CD4-positive, CD25-positive, alpha-beta regulatory T cell (primary cell): ENCODE measurements at places on chromosomes 2 and 18. TPM values are rescaled to one million over a fixed set of nuclear protein-coding genes. Genes with fewer than 3 reads are reported as not detected.
A peak's percentile ranks its signal among the peaks of the same experiment; 100 is the strongest.

- no peak for DNase-seq
Observed at GRCh38 chr2:257429-257828, 6.4 kb downstream of the SH3YL1 start.

DNA sequence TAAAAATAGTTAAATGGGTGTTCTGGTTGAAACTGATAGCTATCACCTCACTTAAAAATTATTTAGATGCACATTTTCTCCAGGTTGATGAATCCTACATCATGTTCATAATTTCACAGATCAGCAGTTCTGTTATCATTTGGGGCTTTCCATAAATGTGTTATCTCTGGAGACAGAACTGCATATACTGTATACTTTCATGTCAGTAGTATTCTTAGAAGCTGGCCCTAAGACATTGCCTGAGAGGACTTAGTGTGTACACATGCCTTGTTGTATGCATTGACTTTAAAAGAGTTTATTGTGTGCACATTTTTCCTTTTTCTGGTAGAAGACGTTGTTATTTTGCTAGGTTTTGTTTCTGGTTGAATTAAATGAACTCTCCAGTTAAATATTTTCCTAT lies 41.0 kb downstream of the PIK3C3 start:
- no peak for DNase-seq

- no peak for DNase-seq
Observed at GRCh38 chr2:88117973-88118372, 9.9 kb downstream of the FABP1 start.

GRCh38 chr2:195579776-195580555 lies 77.1 kb upstream of the SLC39A10 start:
- peak; percentile 67 for DNase-seq

Gene TUBA4B
- total RNA-seq, result not detected

Gene IL1RN
- total RNA-seq, result not detected

- no peak for DNase-seq
Observed at GRCh38 chr2:113224647-113225236, 51.0 kb downstream of the PSD4 start.

GRCh38 chr2:134667541-134667940 lies 51.3 kb downstream of the TMEM163 start:
- no peak for DNase-seq

DNA sequence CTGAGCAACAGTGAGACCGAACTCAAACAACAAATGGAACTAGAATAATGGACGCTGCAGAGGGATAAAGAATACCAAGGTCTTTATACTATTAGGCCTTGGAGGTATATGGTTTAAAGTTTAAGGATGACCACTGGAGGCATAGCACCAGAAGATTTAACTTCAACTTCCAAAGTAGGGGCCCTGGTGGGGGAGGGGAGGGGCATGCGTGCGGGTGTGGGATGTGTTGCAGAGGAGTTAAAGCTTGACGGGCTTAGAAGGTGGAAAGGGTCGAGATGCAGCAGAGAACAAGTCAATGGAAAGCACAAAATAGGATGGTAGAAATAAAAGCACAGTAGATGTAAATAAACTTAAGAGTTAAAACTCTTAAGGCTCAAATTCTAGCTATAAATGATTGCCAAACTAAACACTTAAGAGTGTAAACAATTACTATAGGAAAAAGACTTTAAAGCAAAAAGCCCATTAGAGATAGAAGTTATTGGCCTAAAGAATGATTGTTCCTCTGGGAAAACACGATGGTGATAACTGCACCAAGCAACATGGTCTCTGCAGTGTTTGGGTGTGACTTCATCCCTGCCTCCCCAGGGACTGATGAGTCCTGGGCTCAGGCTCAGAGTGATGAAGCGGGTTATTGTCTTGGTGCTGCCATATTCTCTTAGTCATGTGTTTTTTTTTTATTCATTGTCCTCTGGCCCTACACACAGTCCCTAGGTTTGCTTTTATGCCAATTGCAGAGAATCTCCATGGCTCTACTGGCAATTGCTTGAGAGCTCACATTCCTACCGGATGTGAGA lies 13.0 kb downstream of the RRM2 start:
- DNase-seq, result no peak

Gene C2orf15
- 2.0 TPM for total RNA-seq

Gene CPS1
- total RNA-seq, result 0.59 TPM

DNA sequence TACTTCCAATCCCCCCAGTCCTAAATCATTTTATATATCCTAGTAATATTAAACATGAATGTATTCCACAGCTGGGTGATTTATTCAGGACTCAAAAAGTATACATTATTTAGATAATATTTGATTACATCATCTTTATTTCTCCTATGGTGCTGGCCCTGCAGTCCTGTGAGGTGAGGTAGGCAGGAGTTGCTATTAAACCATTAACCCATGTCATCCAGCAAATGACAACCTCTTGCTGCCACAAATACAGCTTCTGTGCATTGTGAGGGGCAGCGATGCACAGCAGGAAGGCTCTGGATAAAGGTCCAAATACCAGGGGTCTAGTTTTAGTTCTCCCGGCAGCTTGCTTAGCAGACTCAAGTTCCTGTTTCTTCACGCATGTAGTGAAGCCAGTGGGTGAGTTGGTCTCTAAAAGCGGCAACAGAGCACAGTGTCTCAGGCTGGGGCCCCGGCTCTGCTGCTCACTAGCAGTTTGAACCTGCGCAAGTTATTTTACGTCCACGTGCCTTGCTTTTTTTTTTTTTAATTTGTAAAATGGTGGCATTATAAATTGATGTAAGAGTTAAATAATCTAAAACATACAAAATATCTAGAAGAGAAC lies 36.1 kb downstream of the INSIG2 start:
- DNase-seq, result no peak

- no peak for DNase-seq
Observed at GRCh38 chr2:100208141-100208770, 65.9 kb upstream of the AFF3 start.

Gene RGPD4
- total RNA-seq, result not detected

Gene NT5DC4
- total RNA-seq, result not detected

Gene DLGAP1
- 5.4 TPM for total RNA-seq

Gene DRC1
- total RNA-seq, result not detected

Gene EMILIN1
- 0.22 TPM for total RNA-seq

GRCh38 chr18:9855681-9856080 lies 30.1 kb upstream of the TXNDC2 start:
- DNase-seq, result no peak

GRCh38 chr2:127138281-127138680 lies 31.3 kb upstream of the BIN1 start:
- no peak for DNase-seq

Gene NCKAP5
- total RNA-seq, result not detected

DNA sequence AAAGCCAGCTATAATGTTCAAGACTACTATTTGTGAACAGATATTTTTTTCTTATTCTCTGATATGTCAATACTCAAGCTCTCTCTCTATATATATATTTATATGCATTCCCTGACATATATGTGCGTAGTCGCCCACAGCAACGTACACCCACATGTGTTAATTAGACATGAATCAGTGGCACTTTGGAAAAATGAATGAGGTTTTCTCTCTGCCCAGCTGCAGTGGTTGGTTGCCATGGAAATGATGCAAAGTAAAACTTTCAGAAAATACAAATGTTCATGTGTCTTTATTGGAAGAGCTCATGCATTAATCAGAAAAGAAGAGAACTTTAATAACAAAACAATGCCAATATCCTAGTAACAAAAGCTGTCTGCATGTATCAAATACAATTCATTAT lies 34.7 kb downstream of the UNC80 start:
- DNase-seq, result no peak

Gene RAMP1
- not detected for total RNA-seq

- DNase-seq, result no peak
Observed at GRCh38 chr2:6845312-6845711, 20.4 kb downstream of the CMPK2 start.

DNA sequence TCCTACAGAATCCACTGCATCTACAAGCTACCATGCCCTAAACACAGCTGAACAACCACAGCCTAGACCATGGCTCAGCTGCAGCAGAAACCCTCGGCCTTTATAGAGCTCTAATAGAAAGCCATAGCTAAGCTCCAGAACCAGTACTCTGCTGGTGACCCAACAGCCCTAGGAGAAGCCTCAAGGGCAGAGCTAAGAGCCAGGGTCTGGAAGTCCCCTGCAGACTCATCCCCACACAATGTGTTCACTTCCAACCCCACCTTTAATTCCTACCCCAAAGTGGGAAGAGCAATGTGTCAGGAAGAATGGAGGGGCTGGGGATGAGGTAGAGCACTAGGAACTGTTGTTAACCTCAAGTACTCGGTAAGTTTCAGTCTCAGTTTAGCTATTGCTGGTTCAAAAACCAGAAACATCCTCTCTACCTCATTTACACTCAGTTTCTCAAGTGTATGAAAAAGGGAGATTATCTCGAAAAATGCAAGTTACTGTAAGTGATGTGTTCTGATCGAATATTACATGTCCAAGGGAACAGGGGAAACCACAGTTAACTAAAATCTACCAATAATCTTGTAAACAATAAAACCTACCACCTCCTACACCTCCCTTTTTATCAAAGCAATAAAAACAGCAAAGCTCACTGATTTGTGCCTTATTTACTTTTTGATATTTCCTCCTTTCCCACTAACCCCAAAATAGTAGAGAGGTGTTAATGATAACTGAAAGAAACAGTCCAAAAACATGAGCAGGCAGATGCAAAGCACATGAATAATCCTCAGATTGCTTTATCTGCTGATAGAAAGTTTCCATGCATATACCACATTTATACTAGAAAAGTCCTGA lies 36.2 kb downstream of the THADA start:
- no peak for DNase-seq

DNA sequence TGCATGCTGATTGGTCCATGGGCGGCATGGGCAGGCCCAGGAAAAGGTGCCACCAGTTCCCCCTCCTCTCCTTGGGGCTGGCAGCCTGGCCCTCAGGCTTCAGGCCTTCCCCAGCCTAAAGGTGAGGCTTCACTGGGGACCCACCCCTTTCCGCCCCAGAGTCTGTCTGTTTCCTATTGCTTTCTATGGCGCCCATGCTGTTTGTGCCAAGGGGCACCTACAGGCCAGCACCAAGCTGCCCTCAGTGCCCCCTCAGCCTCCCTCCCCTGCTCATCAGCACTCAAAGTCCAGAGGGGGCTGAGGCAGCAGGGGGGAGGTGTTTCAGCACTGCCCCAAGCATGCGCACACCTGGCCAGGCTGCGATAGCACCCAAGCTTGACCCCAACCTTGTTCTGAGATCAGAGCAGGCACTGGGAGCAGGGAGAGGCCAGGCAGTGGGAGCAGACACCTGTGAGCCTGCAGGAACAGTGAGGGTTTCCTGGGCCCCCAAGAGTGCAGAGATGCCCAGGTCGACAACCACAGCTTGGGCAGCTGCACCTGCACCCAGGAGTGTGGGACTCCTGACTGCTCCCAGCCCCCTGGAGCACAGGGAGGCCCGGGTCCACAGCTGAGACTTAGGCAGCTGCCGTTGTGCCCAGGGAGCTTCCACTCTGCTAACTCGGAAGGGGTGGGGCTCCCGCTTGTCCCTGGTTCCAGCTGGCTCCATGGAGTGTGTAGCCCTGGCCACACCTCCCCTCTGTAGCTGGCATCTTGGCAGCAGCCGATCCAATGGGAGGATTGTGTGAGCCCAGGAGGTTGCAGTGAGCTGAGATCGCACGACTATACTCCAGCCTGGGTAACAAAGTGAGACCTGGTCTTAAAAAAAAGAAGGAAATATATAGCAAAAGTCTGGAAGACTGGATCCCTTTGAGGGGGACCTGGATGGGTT lies 69.1 kb downstream of the NCAPH start:
- no peak for DNase-seq

DNA sequence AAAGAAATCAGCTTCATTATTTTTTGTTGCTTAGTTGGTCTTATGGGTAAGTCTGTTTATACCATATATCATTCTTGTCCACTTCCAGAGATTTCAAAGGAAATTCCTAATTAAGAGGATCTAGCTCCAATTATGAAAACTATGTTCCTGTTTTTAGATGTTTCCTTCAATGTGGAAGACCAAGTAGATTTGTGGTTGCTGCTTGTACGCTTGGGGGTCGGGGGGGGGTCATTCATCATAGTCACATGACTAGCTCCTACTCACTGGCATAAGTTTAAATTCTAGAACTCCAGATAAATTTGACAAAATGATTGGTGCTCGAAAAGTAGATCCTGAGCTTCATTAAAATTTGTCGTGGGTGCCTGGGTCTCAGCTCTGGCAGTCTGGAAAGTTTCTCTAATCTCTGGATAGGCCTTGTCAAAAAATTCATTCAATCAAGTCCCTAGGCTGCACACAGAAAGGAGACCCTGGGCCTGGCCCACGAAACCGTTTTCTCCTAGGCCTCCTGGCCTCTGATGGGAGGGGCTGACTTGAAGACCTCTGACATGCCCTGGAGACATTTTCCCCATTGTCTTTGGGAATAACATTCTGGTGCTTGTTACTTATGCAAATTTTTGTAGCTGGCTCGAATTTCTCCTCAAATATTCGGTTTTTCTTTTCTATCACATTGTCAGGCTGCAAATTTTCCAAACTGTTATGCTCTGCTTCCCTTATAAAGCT lies 62.5 kb downstream of the MEP1B start:
- no peak for DNase-seq

Gene MARCHF4
- not detected for total RNA-seq

DNA sequence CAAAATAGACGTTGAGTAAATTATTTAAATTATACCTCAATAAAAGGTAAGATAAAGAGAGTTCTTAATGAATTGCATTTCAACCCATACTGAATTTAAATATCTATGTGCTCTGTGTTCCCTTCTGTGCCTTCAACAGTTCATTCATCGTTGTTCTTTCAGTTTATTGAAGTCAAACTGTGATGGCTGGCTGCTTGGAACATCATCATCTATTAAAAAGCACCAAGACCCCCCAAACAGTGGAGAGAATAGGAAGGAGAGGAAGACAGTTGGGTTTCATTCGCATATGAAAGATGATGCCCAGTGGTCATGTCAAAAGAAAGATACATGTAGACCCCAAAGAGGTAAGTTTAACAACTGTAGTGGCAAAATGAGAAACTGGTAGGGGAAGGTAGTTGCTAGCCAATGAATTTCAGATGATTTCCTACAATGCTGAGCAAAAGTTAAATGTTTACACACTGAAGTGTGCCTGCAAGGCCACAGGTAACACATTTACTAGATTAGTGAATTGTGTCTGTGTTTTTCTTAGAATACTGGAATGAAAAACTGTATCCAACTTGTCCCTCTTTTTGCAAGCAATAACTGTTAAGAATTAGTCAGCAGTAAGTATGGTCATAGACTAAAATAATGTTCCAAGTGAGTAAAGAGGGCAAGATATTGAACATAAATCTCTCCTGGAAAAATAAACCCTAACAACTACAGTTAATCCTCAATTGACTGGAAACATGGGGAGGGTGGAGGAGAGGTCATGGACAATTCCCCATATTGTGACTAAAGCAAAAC lies 331.3 kb downstream of the KIAA1328 start:
- DNase-seq, result no peak

GRCh38 chr2:44912660-44913059 lies 28.8 kb upstream of the SIX3 start:
- DNase-seq, result no peak

GRCh38 chr2:197168705-197169104 lies 141.9 kb downstream of the ANKRD44 start:
- DNase-seq, result peak; percentile 47
